Mammary epithelial cell (primary cell): ENCODE measurements at places on chromosomes 16 and 17.
A peak's percentile ranks its signal among the peaks of the same experiment; 100 is the strongest.

GRCh38 chr16:88705801-88706228 is 393 bp downstream of the RNF166 start:
- DNase-seq: no peak

GRCh38 chr16:51952500-51952899 is 594.4 kb downstream of the TOX3 start:
- DNase-seq: no peak

DNA sequence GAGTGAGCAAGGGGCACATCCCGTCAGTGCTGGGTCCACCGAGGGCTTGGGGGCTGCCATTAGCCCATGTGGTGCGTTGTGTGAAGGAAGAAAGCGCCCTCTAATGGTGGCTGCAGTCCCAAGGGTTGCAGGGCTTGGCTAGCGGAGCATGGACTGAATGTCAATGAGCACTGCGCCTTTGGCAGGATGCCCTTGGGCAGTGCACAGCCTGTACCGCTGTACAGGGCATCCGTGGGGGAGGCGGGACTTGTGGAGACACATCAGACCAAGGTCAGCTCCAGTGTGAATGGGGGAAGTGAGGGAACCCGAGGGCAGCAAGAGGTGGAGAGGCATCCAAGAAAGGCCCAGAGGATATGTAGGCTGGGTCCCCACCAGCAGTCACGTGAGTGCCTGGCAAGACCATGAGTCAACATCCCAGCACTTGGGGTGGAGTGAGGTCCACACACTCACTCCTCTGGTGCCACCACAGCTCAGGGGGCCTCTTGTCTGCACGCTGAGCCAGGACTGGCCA is 75.5 kb upstream of the MED9 start:
- DNase-seq: peak; percentile 4

DNA sequence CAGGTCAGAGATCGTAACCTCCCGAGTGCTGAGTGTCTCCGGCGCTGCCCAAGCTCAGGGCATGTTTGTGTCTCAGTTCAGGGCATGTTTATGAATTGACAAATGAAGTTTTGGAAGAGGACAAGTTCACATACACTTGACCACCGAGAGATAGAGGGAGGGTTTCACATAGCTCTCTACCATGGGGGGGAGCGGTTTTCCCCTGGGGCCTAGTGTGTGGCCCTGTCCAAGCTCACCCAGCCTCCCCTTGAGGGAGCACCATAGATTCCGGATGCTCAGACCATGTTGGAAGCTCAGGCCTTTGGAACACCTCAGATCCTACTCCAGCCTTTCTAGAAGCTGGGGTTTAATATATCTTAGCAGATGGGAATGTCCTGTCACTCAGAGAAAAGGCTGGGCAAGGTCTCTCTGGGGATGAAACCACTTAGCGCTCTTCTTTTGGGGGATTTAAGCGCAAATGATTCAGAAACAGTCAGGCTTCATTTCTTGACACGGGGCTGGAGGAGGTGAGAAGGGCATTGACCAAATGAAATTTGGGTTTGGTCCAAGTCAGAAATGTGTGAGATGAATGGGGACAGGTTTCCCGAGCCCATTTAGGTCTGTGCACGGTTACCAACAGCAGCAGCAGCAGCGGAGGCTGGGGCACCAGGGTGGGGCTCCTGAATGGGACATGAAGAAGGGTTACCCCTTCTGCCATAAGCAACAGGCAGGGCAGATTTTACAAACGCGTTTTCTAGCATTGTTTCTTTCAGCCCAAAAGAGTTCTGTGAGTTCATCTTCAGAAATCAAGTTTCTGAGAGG is 96.6 kb downstream of the METRNL start:
- no peak for DNase-seq

GRCh38 chr16:30005341-30006094 is 5.3 kb downstream of the DOC2A start:
- DNase-seq: no peak

DNA sequence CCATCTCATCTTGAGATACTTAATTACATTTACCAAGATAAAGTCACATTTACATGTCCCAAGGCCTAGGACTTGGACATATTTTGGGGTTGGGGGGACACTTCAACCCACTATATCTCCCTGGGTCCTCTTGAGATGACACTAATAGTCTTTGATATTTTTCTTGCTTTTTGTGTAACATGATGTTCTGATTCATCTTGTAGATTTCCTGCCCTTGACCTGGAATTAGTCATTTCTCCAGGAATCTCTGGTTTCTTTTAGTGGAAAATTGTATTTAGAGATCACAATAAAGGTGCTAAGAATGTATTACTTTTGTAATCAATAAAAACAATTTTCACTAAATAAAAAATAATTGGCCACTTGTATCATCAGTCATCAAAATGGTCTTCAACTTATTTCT is 157.3 kb downstream of the VPS53 start:
- DNase-seq: no peak

DNA sequence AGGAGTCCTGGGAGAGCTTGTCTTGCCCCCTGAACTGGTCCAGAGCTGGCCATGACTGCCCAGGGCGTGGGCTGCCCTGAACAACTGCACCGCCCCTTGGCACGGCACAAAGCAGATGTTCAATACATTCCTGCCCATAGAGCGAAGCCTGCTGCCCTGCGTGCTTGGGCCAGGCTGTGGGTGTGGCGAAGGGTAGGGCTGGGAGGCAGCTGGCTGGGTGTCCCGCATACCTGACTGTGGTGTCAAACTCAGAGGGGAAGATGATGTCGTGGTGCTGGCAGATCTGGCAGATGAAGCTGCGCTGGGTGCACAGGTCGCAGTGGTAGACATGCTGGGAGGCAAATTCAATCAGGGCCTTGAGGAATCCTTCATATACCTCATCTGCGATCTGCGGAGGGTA is 124.2 kb upstream of the SMURF2 start:
- peak; percentile 47 for DNase-seq

DNA sequence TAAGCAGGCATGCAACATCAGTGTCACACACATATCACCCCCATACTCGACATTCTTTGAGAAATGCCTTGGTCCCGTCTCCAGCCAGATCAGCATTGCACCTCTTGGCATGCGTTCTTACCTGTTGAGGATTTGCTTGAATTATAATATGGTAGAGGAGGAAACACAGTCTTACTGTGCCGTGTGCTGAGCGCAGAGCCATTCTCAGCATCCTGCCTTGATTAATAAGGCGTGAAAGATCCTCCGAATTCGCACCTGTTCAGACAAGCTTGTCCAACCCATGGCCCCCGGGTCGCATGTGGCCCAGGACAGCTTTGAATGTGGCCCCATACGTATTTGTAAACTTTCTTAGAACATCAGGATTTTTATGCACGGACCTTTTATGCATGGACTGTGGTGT is 408.1 kb downstream of the WWOX start:
- DNase-seq: no peak

GRCh38 chr16:89297156-89297874 is 79.8 kb downstream of the ZNF778 start:
- DNase-seq: no peak

- no peak for DNase-seq
Measured at GRCh38 chr17:43679911-43680310, 18.2 kb upstream of the MEOX1 start.

DNA sequence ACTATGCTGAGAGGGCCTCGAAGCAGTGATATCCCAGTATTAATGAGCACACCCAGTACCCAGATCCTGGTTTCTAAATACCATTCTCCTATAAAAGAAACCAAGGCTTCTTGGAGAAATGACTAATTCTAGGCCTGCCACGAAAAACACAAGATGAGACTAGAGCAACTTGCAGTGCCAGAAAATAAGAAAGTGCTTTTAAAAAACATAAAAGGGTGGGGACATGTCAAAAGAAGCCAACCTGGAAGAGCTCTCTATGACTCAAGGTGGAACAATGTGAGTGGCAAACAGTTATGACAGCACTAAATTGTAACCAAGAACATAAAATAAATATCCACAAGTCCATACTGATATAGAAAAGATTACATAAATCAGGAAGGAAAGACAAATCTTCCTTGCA is 153.2 kb upstream of the KCNJ18 start:
- peak; percentile 62 for DNase-seq

GRCh38 chr17:80790021-80790765 is 201.4 kb upstream of the CHMP6 start:
- DNase-seq: no peak

GRCh38 chr16:56517206-56517605 is 2.6 kb downstream of the BBS2 start:
- DNase-seq: no peak

DNA sequence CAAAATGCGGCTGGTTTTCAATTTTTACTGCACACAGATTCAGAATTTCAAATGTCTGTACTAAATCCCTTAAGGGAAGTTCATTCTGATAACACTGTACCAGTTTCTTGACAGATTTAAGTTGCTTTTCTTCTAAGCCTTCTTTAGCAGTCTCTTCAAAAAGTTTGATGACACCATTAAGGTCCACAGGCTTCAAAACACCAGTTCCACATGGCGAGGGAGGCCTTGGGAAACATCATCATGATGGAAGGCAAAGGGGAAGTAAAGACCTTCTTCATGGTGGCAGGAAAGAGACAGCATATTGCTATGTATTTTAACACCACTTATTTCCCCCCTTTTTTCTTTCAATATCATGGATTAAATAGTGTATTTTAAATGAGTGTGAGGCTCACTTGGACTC is 24.5 kb downstream of the NLRC5 start:
- DNase-seq: no peak

DNA sequence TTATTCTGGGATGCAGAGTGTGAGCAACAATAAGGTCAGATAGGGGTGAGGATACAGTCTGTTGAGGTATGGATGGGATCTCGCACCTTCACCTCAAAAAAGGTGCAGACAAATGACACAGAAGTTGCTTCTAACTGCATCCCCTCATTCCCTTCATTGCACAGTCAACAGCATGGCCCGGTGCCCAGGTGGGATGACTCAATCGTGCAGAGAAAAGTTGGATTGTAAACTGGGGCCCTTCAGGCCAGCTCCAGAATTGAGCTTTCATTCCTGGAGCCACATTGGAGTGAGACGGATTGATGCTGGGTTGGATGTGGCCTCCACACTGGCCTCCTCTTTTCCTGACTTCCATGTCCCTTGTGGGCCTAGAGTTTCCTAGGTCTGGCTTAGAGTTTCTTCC is 977.4 kb downstream of the KCNJ18 start:
- peak; percentile 1 for DNase-seq

- DNase-seq: no peak
Measured at GRCh38 chr16:1335211-1335971, 1.9 kb downstream of the BAIAP3 start.

DNA sequence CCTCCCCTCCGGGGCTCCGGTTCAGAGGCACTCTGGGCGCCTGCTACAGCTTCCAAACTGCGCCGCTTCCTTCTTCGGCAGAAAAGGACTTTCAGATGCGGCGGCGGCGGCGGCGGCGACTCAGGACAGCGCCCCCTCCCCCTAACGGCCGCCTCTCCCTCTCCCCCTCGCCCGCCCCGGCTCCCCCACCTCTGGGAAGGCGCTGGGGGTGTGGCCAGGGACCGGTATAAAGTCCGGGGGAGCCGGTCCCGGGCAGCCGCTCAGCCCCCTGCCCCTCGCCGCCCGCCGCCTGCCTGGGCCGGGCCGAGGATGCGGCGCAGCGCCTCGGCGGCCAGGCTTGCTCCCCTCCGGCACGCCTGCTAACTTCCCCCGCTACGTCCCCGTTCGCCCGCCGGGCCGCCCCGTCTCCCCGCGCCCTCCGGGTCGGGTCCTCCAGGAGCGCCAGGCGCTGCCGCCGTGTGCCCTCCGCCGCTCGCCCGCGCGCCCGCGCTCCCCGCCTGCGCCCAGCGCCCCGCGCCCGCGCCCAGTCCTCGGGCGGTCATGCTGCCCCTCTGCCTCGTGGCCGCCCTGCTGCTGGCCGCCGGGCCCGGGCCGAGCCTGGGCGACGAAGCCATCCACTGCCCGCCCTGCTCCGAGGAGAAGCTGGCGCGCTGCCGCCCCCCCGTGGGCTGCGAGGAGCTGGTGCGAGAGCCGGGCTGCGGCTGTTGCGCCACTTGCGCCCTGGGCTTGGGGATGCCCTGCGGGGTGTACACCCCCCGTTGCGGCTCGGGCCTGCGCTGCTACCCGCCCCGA is at the start of gene IGFBP4:
IGFBP4 (plus strand) TSS at position 255 of the 792 bp plus-strand sequence; CDS start at position 541, 286 bp downstream.
- DNase-seq: peak; percentile 55

GRCh38 chr17:77354420-77354669 is 213.6 kb downstream of the SEC14L1 start:
- no peak for DNase-seq

GRCh38 chr16:72256398-72257066 is 84.6 kb upstream of the PMFBP1 start:
- peak; percentile 51 for DNase-seq

DNA sequence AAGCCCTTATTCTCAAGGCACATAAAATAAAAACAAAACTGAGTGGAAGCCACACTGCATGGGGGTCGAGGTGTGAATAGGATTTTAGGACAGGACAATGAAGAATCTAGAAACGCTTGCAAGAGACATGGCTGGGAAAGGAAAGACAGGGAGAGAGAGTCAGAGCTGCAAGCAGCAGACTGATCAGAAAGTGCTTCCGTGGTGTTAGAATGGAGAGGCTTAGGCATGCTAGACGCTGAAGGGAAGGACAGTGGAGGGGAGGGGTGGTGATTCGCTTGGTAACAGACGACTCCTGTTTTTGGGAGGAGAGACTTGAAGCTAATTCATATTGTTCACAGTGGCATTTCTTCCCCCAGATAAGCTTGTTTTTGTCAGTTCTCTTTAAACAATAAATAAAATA is 173.5 kb downstream of the AIPL1 start:
- no peak for DNase-seq

DNA sequence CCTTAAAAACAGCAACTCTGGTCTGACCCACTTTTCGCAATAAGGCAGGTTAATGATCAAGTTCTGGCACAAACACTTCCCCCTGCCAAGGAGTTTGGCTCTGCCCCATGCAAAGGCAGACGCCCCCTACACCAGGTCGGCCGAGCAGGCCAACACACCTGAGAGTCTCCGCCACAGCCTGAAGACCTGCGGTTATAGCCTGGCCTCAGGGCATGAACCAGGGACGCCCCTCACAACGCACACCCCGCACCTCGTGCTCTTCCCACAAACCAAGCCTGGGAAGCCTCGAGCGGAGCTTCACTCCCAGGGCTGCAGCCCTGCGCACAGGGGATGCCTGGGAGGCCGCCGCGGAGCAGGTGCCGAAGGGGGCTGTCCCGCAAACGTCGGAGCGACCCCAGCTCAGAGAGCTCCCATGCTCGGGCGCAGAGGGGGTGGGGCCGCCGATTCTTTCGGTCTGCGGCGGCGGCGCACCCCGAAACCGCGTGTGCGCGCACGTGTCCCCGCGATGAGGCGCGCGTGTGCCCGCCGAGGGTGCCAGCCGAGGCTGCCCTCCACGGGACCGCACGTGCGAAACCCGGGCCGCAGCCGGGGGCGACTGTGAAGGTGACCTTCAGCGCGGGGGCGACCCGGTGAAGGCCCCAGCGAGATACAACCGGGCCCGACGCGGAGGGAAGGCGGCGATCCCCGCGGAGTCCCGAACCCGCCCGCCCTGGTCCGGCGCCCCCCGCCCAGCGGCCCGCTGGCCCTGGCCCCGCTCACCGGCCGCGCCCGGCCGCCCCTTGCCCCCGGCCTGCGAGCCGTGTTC is 559 bp downstream of the CLUH start:
- DNase-seq: peak; percentile 27

- DNase-seq: no peak
Measured at GRCh38 chr17:78330570-78331224, 29.2 kb downstream of the SOCS3 start.

DNA sequence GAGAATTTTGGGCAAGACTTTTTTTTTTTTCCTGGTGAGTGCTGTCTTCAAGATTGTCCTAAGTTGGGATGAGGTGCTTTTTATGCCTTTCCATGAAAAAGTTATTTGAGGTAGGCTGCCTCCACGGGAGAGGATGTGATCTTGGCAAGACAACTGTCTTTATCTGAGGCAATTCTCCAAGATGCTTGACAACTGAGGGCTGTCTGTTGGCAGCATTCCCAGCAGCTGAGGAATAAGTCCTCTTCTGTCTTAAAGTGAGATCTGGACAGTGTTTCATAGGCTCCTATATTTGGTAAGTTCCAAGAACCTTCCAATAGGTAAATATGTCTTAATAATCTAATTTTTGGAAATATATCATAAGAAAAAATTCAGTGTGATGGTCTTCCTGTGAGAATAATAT is 662.0 kb downstream of the CDH11 start:
- DNase-seq: no peak
